ENCODE measurements at places on chromosomes 2 and 18.

DNA sequence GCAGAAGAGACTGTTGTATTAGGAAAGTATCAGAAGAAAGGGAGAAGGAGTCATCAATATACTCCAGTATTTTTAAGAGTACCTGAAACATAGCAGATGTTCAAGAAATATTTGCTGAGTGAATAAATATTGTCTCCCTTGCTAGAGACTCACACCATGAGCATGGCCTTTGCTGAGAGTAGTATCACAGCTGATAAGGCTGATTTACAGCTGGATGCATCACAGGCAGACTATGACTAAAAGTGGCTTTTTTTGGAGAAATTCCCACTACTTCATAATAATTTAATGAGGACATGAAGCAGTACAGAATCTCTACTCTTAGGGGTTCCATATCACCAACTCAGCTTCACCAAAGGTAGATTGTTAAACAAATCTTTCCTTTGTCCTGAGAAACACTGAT lies 373.3 kb downstream of the RBM43 start:
- H3K4me3 ChIP-seq: no peak overlapping the region
- no peak overlapping the region for H3K27ac ChIP-seq
- DNase-seq: no peak
- H3K4me1 ChIP-seq: peaks cover 7% of the 10 kb centered on the region

- H3K4me3 ChIP-seq: no peak overlapping the region
- H3K4me1 ChIP-seq: no peaks in the 10 kb centered on the region
- no peak overlapping the region for H3K27ac ChIP-seq
- H3K36me3 ChIP-seq: no peaks in the 10 kb centered on the region
- no peak for DNase-seq
- no peaks in the 10 kb centered on the region for H3K27me3 ChIP-seq
These were observed 10.4 kb upstream of the KLHL30 start for GRCh38 chr2:238128061-238128440.

GRCh38 chr2:26064846-26065245 lies 31.0 kb downstream of the RAB10 start:
- no peak overlapping the region for H3K4me3 ChIP-seq
- DNase-seq: no peak
- no peaks in the 10 kb centered on the region for H3K27me3 ChIP-seq
- no peak overlapping the region for H3K27ac ChIP-seq

- H3K4me3 ChIP-seq: no peak overlapping the region
- H3K4me1 ChIP-seq: no peaks in the 10 kb centered on the region
- H3K36me3 ChIP-seq: no peaks in the 10 kb centered on the region
- H3K27ac ChIP-seq: no peak overlapping the region
- DNase-seq: no peak
- no peaks in the 10 kb centered on the region for H3K27me3 ChIP-seq
These were observed 85.5 kb downstream of the NFATC1 start for GRCh38 chr18:79481046-79481790.

DNA sequence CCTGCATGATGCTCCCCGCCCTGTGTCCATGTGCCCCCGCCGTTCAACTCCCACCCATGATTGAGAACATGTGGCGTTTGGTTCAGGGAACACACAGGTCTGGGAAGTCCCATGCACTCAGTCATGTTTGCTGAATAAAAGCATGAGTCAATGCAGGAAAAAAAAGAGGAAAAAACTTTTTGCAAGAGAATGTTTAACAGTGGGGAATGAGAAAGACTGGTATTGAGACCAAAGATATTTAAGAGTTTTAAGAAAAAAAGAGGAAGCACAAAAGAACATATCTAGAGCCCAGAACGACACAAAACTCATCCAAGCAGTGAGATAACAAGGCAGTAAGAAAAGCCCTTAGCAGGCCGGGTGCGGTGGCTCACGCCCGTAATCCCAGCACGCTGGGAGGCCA lies 279.2 kb upstream of the THSD7B start:
- no peak for DNase-seq

DNA sequence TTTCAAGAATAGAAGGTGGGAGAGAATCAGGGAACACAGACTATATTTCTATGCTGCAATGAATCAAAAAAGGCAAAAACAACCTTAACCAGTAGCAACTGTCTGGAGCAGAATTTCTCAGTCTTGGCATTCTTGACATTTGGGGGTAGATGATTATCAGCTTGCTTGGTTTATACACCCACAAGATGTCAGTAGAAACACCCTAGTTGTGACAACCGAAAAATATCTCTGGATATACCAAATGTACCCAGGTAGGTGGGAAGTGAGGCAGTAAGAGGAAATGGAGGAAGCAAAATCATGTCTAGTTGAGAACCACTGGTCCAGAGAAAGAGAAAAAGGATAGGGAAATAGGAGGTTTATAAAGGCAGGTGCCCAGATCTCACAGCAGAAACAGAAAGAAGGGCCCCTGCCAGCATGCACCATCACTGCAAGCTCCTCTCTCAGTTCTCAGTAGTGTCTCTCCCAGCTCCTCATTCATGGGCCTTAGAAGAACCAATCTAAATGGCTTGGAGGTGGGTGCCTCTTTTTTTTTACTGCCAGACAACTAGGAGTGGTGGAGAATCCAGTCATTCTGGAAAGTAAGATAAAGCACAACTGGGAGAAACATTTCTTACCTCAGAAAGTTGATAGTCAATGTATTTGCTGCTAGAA lies 50.4 kb downstream of the MBD2 start:
- no peaks in the 10 kb centered on the region for H3K36me3 ChIP-seq
- H3K27me3 ChIP-seq: no peaks in the 10 kb centered on the region
- H3K27ac ChIP-seq: no peak overlapping the region

GRCh38 chr2:220670511-220670910 lies 901.6 kb downstream of the EPHA4 start:
- no peaks in the 10 kb centered on the region for H3K36me3 ChIP-seq

DNA sequence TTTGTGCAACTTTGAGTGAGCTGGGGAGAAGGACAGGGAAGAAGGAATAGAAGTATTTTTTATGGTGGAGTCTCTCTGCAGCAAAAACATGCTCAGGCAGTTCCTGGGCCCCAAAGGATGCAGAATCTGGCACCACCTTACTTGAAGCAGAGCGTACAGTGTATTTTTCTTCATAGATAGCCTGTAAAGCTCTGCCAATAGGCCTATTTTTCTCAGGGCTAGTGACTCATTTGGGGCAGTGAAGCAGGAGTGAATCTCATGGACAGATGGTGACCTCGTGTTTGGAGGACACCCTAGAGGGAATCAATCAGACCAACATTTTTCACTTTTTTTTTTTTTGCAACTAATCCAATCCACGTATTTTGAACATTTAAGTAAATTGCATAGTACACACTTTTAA lies 268.1 kb upstream of the CXCR4 start:
- DNase-seq: no peak
- H3K27me3 ChIP-seq: no peaks in the 10 kb centered on the region
- H3K4me3 ChIP-seq: no peak overlapping the region
- no peak overlapping the region for H3K27ac ChIP-seq
- no peaks in the 10 kb centered on the region for H3K36me3 ChIP-seq

- DNase-seq: no peak
- no peaks in the 10 kb centered on the region for H3K36me3 ChIP-seq
- H3K27me3 ChIP-seq: no peaks in the 10 kb centered on the region
- H3K4me1 ChIP-seq: no peaks in the 10 kb centered on the region
- H3K27ac ChIP-seq: no peak overlapping the region
- H3K4me3 ChIP-seq: no peak overlapping the region
These were observed 201.9 kb upstream of the SLC8A1 start for GRCh38 chr2:40653829-40654228.

- no peak overlapping the region for H3K4me3 ChIP-seq
- H3K36me3 ChIP-seq: no peaks in the 10 kb centered on the region
- no peaks in the 10 kb centered on the region for H3K27me3 ChIP-seq
- no peak overlapping the region for H3K27ac ChIP-seq
- no peak for DNase-seq
These were observed 26.6 kb downstream of the METTL8 start for GRCh38 chr2:171407030-171407675.

- no peak overlapping the region for H3K4me3 ChIP-seq
- DNase-seq: peak; percentile 46
- H3K27me3 ChIP-seq: no peaks in the 10 kb centered on the region
- H3K4me1 ChIP-seq: no peaks in the 10 kb centered on the region
These were observed 59.3 kb upstream of the ANKRD44 start for GRCh38 chr2:197369933-197370320.

DNA sequence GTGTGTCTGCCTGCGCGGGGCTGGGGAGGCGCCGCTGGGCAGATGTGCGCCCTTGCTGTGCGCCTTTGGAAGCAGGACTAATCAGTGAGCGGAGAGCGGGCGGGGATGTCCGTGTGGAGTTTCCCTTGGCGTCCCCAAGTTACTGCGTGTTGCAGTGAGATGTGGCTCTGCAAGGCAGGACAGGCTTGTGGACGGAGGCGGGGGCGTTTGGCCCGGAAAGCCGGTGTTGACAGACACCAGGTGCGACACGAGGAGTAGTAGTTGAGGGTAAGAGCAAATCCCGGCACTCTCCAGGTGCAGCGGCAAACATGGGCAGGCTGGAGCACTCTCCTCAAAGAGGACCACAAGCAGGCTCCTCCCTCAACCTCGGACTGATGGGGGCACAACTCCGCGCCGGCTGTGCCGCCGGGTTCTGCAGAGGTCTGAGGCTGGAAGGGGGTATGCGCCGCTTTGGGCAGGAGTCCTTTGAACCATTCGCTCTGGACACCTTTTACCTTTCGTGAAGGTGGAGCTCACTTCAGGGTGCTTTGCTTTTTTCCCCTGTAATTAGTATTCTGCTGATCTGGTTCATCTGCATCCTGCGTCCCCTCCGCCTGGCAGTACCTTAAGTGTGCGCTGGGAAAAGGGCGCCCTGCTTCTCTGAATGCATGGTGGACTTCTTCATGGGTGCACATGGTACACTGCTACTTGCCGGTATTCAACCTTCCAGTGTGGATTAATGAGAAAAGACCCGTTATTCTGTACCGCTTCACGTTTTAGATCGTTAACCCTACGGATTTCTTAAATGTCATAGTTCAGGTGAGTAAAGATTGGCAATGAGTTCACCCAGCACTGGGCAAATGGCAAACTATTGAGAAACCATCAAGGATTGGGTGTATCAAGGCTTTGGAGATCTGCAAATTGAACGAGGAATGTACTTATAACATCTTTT lies 608 bp downstream of the CDH7 start:
- H3K27me3 ChIP-seq: peaks cover 35% of the 10 kb centered on the region
- peaks cover 3% of the 10 kb centered on the region for H3K4me1 ChIP-seq
- H3K27ac ChIP-seq: no peak overlapping the region

Measured in small intestine (tissue), 16 donors.